NCI-H526 treated with DMSO at 0.1 percent for 48 hours (cell line): ENCODE measurements at places on chromosomes 6 and 20.

- DNase-seq = peak; percentile 55
Observed at GRCh38 chr6:13495112-13495776, 7.8 kb upstream of the GFOD1 start.

DNA sequence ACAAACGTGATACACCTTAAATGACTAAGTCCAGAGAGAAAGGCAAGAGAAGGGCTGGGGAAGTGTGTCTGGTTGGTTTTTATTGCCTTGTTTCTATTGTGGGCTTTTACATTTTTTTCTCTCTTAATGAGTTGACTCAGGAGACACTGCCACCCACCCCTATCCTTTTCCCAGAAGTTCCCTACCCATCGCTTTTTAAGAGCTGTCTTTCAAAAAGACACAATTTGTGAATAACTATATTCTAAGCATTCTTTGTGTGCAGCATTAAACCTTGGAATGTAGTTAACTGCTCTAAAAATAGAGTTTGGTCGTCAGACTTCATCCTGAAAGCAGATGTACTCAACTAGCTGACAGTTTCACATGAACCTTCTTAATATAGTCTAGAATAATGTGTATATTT is 174.9 kb downstream of the ISM1 start:
- no peak for DNase-seq

GRCh38 chr6:2542858-2543218 is 207.9 kb downstream of the MYLK4 start:
- no peak for DNase-seq

DNA sequence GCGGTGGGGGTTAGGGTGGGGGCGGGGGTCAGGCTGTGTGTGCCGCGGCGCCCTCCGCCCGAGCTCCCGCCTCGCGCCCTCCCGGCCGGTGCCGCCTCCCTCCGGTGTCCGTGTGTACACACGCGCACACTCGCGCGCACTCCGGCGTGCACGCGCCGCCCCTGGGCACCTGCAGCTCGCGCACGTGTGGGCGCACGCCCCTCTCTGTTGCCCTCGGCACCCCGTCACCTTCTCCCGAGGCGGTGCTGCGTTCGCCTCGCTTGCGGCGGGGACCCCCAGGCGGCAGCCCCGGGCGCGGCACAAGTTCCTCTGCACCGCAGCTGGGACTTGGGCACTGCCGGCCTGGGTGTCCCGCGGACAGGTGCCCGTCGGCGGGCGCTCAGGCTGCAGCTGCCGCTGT is 525 bp downstream of the MACROD2 start:
- DNase-seq = peak; percentile 59

GRCh38 chr20:8547035-8547650 is 415.1 kb downstream of the PLCB1 start:
- DNase-seq = no peak

GRCh38 chr6:21636876-21637275 is 43.3 kb downstream of the SOX4 start:
- DNase-seq = no peak

GRCh38 chr6:150928882-150929281 is 63.4 kb downstream of the MTHFD1L start:
- no peak for DNase-seq

GRCh38 chr6:76940191-76940590 is 523.1 kb downstream of the HTR1B start:
- DNase-seq = no peak

- DNase-seq = no peak
Observed at GRCh38 chr6:155382338-155382685, 68.0 kb upstream of the TFB1M start.

DNA sequence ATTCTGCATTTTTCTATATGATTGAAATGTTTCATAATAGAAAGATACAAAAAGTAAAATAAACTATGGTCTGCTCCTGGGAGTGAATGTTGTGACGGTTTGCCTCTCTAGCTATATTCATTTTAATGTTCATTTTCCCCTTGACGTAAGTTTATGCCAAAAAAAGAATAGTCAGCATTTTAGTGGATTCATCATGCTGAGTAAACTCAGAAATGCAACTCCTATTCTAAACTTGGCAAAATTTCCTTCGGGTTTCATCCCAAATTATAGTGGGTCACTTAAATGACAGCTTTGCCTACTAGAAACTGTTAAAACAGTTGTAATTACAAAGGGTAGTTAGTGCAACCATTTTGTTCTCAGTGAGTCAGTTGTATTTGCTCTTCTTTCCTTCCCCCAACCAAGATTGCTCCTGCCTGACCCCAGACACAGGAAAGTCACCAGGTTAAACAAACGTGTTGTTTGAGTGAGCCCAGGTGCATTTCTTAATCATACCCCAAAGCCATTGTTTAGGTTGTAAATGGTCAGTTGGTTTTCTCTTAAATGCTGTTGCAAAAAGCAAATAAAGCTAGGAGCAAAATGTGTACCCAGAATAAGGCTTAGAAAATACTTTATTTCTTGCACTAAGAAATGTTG is 482.3 kb upstream of the SOX4 start:
- DNase-seq = peak; percentile 15

GRCh38 chr6:72913797-72914196 is 291.9 kb downstream of the KCNQ5 start:
- no peak for DNase-seq

GRCh38 chr6:136335736-136336363 is 46.2 kb upstream of the BCLAF1 start:
- no peak for DNase-seq

DNA sequence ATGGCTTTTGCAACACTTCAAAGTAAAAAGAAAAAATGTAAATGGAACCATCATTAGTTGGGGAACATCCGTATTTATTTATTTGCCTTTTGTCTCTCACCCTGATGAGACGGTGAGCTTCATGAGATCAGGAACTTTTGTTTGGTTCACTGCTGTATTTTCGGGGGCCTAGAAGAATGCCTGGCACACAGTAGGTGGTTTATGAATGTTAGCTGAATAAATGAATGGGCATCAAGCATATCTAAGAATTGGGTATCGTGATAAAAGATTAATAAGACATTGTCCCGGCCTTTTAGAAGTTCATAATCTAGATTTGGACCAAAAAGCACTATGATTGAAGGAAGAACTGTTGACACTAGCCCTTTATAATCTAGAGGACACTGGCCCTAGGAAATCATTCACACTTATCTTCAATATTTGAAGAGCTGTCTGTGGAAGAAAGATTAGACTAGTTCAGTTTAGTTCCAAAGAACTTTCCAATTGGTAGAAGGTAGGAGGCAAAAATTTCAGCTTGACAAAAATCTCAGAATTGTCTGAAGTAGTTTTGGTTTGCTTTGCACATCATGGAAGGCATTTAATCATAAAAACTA is 70.3 kb upstream of the CD83 start:
- DNase-seq = no peak

DNA sequence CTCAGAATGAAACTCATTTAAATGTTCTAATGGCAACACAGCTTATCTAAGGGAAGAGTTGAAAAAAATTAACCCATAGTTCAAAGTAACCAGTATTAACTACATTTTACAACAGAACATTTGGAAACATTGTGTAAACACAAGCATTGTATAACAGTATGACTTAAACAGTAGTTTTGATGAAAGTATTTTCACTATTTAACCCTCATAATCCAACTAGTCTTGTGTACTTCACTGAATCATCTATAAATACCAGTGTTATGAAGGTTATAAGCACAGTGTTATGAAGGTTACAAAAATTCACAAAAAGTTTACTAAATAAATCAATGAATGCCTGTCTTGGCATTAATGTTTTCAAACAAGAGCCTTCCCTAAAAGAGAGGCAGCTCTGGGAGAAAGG is 66.5 kb downstream of the REV3L start:
- no peak for DNase-seq

GRCh38 chr6:7218406-7218988 is 94.5 kb downstream of the SSR1 start:
- no peak for DNase-seq

DNA sequence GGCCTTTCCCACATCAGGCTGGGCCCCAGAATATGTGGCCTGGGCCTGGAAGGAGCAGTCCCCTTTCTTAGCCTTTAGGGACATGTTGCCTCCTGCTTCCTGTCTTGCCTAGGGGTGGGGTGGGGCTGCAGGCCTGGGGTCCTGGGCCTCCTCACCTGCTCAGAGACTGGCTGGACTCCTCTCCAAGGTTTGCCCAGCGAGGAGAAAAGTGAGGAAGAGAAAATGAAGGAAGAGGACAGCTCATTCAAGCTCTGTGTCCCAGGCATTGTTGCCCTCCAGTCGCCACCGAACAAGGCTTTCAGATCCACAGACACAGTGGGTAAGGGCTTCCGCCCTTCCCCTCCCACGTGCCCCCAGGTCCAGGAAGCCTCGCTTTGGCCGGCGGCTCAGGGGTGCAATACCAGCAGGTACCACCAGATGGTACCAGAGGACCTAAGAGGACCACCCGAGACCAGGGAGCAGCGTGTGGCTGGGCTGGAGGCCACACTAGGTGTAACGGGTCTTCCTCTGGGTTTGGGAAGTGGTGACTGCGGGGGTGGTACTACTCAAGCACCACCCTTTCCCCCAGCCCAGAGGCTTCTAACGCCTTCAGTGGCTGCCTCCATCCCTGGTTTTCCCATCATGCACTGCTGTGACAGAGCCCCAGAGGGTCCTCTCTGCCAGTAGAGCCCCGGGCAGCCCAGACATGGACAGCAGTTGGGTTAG is 5.5 kb upstream of the BAK1 start:
- DNase-seq = peak; percentile 31
